ENCODE measurements at places on chromosomes 4 and X.
A peak's percentile ranks its signal among the peaks of the same experiment; 100 is the strongest.

DNA sequence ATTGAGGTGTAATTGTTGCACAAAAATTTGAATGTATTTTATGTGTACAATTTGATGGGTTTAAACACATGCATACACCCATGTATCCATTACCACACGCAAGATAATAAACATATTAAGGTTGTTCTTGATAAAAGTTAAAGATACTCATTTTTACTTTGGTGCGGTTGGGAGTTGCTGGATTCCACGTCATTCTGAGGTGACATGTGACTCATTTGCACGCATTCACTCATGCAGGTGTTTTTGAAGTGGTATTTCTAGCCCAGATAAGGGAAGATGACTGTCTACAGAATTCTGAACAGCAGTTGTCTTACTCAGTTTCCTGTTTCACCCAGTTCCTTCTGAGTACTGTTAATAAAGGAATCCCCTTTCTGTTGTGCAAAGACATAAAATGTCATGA is 142.0 kb downstream of the RTL3 start:
- DNase-seq: no peak

DNA sequence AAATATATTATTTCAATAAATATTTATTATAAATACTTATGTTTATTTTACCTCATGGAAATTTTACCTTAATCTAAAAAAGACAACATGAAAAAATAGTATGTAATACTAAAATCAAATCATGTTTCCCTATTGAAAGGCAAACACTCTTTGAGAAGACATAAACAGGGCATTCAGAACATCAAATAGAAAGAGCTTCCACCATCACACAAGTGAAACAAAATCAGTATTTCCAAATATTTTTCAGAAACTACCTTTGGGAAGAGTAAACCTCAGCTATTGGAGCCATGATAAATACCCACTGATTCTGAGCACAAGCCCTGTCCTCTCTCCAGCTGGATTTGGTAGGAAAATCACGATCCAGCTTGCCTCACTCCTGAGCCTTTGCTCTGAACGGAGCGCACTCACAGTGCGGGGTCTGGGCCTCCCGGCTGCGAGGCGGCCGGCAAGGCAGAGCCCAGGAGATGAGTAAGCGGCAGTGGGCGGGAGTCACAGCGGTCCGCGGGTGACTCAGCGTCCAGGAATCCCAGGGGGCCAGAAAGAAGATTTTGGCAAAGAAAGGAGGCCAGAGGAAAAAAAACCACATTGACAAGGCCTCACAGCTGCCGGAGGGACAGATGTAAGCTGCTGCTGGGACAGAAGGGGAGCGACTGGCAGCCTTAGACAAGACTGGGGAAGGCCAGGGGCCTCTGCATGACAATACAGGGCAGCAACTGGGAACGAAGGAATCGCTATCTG is 14.7 kb upstream of the ANXA5 start:
- peak; percentile 92 for DNase-seq

DNA sequence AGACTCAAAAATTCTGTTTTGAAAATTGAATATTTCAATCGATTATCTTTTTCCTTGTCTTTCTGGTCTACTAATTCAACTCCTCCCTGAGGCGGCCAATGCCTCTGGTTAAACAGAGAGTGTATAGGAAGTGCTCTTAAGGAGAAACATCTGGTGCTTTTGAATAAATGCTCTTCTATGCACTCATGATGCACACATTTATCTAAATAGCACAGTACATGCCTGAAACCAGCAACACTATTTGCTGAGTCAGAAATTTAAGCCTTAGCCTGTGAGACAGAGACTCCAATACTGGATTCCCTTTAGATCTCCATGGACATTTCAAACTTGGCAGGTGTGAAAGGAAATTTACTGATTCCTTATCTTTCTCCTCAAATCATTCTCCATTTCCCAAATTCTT is 118.6 kb downstream of the SLIT2 start:
- DNase-seq: no peak

DNA sequence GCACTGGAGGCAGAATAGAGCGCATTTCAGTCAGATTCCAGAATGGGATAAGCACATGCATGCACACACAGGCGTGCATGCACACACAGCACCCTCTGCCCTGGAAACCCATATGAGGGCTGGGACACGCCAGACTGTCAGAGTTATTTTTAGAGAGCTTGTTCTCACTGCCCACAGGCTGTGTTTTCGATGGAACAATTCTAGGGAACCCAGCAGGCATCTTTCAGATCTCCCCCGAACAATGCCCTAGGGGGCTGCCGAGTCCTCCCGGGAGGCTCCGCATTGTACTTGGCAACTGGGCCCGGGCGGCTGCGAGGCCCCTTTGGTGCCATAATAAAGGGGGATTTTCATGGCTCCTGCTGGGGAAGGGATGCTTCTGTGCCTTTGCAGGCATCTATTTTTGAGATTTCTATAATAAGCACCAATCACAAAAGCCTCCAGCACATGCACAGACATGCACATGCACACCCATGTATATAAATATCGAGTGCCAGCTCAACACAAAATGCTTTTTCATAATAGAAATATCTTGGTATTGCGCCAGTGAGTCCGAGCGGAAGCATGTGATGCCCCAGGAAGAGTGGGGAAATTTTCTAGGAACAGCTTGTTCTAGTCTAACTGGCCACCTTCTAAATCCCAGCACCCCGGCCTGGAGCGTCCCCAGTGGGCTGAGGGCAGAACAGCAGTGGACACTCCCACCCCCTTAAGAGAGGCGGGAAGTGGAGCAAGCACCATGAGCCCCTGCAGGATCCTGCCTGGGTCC is 88.5 kb downstream of the PHKA2 start:
- DNase-seq: no peak

DNA sequence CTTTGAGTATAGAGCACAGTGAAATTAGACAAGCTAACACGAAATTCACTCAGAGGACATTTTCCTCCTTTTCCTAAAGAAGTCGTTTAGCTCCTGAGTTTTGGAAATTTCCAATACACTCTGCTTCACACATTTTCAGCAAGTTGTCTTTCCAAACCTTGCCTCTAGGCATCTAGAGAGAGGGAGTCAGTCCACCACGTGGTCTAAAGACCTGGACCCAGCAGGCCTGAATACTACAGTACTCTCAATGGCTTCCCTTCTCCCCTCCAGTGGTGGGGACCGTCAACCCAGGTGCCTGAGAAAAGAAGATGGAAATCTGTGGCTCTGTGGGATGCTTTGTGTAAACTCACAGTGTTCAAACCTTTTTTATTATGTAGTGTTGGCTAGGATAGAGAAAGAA is 13.9 kb upstream of the SCML2 start:
- no peak for DNase-seq

GRCh38 chr4:92175250-92175649 is 128.5 kb upstream of the GRID2 start:
- DNase-seq: no peak

DNA sequence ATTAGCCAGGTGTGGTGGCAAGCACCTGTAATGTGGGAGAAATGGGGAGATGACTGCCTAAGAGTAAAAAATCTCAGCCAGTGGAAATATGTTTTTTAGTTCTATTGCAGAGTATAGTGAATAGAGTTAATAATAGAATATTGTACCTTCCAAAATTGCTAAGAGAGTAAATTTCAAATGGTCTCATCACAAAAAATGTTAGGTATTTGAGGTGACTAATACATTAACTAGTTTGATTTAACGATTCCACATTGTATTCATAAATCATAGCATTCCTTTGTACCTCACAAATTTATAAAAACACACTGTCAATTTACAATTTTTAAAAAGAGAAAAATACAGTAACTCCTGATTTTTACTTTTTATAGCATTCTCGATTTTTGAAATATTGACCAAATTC is 681.5 kb upstream of the EPHA5 start:
- DNase-seq: no peak

- no peak for DNase-seq
Measured at GRCh38 chr4:5877392-5877791, 15.5 kb downstream of the CRMP1 start.

GRCh38 chrX:154325541-154325940 is 29.9 kb downstream of the TKTL1 start:
- DNase-seq: no peak

GRCh38 chrX:27519226-27519625 is 56.1 kb upstream of the PPP4R3C start:
- DNase-seq: no peak

DNA sequence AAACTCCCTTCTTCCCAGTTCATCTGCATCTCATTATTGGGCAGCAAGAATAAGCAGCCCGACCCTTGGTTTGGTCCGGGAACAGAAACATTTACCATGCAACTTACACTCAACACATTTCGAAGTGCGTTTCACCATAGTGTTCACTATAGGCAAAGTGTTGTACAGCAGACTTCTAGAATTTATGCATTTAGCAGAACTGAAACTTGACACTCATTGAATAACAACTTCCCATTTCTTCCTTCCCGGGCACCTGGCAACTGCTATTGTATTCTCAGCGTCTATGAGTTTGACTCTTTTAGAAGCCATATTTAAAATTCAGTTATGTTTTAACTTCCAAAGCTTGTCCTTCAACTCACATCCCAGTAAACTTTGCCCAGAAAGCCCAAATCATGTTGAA is 840.6 kb downstream of the NLGN4X start:
- DNase-seq: no peak

DNA sequence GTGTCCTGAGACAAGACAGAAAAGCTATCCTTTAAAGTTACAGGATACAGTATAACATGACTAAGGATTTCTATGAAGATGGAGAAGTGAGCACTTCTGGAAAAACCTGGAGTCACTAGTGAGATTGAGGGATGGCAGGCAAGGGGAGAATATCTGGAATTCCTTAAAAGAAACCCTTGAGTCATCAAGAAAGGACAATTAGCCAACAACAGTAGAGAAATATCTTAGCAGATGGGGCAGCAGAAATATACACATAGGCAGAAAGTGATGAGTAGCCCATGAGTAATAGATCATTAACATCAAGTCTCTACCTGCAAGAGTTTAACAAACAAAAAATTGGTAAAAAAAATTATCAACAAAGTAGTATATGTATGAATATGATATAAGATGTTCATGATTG is 858.8 kb upstream of the FRG1 start:
- no peak for DNase-seq

DNA sequence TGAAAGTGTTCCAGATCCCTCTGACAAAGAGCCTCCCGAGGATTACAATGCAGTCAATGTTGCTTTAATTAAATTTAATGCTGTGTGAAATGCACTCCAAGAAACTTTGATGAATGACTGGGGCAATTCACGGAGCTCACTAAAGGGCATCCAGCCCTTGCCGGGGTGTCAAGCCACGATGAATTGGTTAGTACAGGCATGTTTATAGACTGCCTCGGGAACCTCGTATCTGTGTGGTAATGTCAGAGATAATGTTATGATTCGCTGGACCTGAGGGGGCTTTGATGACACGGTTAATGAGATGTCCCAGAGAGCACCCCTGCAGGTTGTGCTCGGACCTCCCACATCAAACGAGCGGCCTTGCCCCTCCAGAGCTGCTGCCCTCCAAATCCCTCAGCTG is 428.8 kb downstream of the NKX6-1 start:
- DNase-seq: no peak

GRCh38 chr4:80529026-80529425 is 193.5 kb downstream of the CFAP299 start:
- no peak for DNase-seq

GRCh38 chr4:123913598-123913997 is 517.0 kb downstream of the SPRY1 start:
- no peak for DNase-seq

DNA sequence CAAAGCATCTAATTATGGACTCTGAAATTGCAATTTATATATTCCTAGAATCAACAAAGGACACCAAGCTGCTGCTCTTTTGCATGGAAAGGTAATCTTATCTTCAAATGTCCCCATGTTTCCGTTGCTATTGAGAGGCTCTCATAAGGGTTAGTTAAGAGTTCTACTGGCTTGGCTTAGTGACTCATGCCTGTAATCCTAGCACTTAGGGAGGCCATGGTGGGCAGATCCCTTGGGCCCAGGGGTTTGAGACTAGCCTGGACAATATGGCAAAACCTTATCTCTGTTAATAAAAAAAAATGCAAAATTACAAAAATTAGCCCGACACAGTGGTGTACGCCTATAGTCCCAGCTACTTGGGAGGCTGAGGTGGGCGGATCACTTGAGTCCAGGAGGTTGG is 93.4 kb upstream of the RAPGEF2 start:
- DNase-seq: no peak

DNA sequence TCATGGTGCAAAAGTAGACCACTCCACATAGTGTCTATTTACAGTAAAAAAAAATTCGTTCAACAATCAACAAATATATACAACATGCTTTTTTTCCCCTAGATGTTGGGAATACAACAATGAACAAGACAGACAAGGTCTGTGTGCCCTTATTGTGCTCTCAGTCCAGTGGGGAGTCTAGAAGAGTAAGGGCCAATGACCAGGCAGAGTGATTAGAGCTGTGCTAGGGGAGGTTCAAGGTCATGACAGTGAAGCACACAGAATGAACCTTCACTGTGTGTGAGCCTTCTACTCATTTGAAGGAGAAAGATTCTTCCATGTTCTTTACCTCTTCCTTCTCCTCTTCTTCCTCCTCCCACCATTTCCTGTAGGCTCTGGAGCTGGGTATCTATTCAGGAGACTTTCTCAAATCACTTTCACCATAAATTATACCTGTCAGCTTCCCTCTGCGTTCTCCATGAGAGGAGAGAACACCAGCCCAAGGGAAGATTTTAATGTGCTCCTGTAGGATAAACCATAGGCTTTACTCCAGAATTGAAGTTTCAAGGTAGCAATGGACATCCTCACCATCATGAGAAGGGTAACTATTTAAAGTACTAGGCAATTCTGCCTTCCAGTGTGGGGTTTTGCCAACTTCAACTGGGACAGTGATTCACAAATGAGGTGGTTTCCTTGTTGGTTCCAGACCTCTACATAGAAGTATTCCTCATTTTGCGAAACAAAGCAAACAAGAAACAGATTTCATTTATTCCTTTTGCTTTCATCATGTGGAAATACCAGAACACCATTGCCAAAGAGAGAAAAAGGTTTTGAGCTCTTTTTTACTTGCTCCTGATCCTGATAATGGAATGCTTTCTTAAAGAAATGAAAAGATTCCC is 246.9 kb upstream of the GPC4 start:
- no peak for DNase-seq

All from ACHN (cell line).